Stimulated activated CD4-positive, alpha-beta T cell treated with anti-CD3 and anti-CD28 coated beads, TNF-alpha, amount 100 ng/mL, for 24 hours (primary cell): ENCODE measurements at places on chromosomes 12 and 14.

DNA sequence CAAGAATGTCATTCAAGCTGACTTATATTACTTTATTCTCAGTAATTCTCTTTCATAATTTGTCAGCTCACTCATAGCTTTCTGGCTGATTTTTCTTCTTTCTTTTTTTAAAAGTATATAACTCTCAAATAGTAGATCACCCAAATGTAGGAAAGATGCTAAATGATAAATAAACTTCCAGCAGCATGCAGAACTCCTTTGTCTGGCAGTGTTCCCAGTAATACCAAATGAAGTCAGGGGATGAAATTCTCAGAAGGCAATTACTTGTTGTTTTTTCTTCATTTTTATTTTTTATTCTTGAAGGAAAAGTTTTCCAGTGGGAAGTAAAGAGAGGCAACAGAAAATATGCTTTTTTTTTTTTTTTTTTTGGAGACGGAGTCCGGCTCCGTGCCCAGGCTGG lies 133.3 kb upstream of the SLCO1C1 start:
- no peak for DNase-seq

GRCh38 chr14:82676403-82676802 lies 1142.8 kb upstream of the SEL1L start:
- DNase-seq = no peak

GRCh38 chr12:105204916-105205315 lies 31.1 kb downstream of the APPL2 start:
- DNase-seq = peak; percentile 5

- no peak for DNase-seq
Observed at GRCh38 chr14:36940476-36940875, 231.9 kb downstream of the SLC25A21 start.

DNA sequence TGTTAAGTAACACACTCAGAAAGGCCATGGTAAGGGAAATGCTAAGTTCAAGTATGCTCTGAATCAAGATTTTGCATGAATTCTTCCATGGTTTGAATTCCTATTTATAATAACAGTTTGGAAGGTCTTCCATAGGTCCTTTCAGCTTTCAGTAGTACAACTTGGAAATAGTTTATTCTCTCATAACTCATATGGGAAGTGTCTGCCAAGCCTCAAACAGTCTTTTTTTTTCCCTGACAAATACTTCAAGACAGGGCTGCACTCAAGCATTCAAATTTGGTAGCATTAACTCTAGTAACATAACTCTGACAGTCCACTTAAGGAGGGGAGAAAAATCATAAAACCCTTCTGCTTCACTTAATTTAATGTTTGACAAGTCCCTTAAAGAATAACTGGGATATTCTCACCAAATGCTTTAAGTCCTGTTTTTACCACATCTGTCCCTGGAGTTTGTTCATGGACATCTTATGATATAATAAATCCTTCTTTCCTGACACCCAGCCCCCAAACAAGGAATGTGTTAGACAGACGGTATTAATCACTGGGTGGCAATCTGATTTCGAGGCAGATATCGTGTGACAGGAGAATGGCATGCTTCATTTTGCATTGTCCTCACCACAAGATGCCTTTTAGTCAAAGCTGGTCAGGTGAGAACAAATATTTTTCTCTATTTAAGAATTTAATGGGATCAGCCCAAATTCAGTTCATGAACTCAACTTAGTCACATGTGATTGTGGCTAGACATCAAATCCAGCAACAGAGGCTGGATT lies 165.7 kb downstream of the BMP4 start:
- DNase-seq = no peak

DNA sequence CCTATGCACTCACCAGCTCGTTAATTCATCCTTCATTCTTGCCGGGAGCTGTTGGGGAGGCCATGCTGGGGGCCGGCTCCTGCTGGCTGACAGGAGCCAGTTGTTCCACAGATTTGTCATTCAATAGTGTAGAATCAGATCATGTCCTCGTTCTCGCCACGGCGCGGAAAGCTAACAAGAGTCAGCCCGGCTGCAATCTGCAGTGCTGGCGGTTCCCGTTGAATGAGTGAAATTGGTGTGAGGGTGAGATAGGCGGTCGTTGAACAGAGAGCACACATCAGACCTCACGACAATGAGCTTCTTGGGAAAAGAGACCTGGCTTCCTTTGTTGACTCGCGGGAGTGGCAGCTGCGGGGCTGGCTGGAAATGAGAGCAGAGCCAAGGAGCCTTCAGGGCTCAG lies 57.5 kb downstream of the KIF26A start:
- no peak for DNase-seq

DNA sequence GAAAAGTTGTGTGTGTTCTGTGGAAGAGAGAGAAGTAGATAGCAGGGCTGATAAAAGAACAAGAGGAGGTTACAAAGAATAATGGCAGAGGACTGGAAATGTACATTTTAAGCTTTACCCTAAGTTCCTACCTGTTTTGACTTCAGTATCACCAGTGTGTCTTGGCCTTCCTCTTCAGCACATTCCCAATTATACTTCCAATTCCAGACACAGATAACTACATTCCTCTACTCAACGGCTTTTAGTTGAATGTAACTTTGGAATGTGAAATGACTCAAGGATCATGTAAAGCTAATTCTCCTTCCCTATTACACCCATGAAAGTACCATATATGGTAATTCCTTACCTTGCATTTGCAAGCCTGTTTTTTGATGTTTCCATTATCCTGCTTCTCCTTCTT lies 5.0 kb downstream of the MGST1 start:
- DNase-seq = no peak

DNA sequence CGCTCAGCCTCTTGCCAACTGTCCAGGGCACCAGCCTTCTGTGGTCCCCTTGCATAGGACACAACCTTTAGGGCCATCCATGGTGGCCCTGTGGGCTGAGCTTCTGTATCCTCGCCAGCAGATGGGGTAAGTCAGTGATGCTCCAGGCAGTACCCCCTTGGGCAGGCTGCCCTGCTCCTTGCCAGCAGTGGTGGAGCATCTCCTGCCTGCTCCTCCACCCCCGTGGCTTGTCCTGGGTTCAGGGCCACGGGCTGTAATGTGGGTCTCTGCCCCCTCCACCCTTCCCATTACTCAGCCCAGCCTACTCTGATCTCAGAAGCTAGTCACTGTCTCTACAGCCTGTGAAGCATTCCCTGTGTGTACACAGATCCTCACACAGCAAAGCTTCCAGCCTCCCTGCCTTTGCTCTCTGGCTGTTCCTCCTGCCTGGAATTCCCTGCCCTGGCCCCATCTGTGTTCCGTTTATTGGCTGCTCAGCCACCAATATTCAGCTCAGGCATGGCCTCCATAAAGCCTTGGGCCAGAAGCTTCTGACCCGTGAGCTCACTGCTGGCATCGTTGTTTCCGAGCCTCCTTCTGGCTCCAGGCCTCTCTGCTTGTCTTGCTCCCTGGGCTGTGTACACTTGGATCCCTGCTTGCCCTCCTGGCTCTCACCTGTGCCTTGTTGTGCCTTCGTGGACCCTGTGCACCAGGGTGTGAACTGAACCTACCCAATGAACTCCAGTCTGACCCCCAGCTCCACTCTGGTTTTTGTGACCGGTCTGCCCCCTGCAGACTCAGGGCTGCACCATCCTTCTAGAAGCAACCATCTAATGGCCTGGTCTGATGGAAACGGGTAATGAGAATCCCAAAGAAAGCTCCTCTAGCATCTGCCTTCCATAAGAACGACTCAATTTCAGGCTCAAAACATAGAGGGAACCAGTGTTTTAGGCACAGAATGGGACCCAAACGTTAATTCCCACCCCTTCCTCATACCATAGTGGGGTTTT lies 177.0 kb upstream of the PRMT8 start:
- no peak for DNase-seq

DNA sequence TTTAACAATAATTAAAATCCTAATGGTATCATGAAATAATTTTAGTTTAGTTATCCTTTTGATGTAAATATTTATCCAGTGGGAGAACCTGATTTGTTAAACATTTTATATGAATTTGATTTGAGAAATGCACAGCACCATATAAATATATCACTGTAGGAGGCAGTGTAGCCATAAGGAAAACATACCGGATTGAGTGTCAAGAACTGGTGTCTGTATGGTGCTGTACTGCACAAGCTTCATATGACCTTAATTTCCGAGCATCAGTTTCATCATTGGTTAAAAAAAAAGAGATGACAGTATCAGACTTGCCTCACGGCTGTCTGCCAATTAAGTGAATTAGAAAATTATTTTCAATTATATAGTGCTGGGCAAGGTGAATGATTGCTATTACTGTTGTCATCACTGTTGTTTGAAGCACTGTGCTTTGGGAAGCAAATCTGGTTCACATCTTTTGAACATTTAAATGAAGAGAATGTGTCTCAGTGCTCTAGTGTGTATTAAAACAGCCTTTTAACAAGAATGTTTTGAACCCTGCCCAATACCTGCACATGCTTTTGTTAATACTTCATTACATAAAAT lies 72.1 kb downstream of the TMTC2 start:
- no peak for DNase-seq

GRCh38 chr14:24351517-24351916 lies 11.7 kb upstream of the RIPK3 start:
- DNase-seq = no peak

DNA sequence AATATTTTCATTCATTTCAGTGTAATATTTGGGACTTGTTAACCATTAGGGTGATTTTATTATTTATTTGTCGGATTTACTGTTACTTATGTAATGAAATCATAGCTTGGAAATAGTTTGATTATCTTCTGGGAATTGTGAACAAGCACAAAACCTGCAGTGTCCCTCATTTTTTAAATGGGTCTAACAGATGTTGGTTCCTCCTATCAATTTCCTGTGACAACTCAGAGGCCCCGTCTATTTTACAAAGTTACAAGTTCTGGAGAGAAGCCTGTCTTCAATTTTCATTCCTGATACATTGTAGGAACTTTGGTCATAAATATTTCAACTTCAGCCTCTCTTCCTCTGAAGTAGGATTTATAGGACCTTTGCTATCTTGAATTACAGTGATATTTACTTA lies 101.8 kb upstream of the DNM1L start:
- no peak for DNase-seq

DNA sequence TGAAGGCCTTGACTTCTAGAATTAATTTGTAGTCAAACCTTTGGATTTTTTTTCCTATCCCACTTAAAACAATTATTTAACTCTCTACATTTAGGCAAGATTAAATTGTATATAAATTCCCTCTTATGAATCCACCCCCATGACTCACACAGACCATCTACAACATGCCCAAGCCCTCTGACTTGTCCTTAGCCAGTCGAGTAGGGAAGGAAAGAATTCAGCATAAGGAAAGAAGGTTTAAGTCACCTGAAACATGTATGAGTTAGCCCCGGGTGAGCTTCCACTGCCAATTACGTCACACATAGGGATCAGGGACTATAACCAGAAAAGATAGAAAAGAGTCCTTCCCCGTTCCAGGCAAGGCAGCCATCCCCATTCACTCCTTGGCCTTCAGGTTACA lies 14.9 kb upstream of the RESF1 start:
- no peak for DNase-seq

DNA sequence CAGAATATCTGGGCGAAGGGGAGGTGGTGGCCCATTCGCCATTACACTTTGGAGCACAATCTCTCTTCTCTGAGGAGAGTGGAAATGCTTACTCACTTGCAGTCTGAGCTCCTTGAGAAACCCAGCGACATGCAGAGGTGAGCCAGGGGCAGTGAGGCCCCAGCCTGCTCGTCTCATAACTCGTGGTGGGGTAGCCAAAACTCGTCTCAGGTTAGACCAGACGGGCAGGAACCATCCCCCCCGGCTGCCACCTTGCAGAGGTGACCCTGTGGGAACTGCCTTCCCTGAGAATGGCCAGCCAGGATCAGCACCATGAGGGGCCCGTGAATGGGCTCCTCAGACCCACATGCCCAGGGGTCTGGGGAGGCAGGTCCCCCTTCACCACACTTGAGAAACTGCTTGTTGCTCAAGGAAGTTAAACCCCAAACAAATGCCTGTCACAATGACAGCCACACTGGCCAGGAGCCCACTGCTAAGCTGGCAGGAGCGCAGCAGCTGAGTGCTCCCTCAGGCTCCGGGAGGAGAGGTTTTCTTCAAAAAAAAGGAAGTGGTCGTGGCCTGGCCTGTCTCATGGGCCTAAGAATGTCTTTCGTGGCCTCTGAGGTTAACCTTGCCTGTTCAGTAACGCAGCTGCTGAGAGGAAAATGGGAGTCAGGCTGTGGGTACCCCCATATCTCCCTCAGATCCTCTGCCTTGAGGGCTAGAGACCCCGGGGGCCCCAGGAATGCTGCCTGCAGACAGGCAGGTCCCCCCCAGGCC lies 9.2 kb upstream of the ALDH2 start:
- DNase-seq = no peak

GRCh38 chr14:30330445-30330844 lies 228.5 kb upstream of the G2E3 start:
- DNase-seq = no peak

DNA sequence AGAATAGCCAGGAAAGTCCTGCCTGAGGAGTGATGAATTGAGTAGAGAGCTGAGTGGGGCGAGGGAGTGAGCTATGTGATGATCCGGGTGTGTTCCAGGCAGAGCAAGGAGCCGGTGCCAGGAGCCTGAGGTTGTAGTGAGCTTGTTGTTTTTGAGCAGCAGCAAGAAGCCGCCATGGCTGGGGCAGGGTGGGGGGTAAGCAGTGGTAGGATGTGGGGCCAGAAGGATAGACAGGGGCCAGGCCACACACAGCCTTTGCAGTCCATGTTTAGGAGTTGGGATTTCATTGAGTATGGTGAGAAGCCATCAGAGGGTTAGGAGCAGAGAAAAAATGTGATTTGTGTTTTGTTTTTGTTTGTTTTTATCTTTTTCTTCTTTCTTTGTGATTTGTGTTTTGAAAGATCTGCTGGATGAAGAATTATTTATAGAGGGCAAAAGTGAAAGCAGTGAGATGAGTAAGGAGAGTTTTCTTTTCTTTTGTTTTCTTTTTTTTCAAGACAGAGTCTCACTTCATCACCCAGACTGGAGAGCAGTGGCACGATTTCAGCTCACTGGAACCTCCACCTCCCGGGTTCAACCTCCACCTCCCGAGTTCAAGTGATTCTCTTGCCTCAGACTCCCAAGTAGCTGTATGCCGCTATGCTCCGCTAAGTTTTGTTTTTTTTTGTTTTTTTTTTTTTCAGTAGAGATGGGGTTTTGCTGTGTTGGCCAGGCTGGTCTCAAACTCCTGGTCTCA lies 92.3 kb upstream of the BCAT1 start:
- DNase-seq = no peak

DNA sequence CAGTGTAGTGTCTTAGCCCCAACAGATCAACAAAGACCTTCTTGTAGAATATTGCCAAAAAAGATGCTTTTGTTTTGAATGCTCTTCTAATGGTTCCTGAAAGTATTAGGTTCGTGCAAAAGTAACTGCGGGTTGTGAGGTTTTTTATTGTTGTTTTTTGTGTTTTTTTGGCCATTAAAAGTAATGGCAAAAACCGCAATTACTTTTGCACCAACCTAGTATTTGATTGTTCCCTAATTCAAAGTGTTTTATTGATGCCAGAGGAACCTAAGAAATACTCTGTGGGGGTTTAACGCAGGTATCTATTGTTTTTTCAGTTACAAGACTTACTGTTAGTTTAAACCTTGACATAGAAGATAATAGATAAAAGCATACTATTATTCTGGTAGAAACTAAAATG lies 150.8 kb upstream of the DAAM1 start:
- no peak for DNase-seq

GRCh38 chr12:5429741-5430557 lies 2.0 kb upstream of the NTF3 start:
- no peak for DNase-seq

- no peak for DNase-seq
Observed at GRCh38 chr12:9372202-9372601, 164.0 kb upstream of the PZP start.
